ENCODE measurements at places on chromosomes 7 and 10.

DNA sequence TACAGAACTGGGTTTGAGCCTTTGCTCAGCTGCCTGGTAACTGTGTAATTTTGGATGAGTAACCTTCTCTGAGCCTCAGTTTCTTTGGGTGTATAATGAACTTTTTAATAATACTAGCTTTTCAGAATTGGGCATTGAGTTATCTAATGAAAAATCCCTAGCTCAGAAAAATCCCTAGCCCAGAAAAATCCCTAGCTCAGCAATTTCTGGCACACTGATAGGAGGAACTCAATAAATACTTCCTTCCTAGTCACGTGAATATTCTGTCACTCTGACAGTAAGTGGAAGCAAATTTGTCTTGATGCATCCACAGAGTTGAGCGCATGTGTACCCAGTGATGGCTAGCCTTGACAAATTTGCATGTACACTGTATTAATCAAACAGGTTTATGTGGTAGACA is 817.6 kb downstream of the XPNPEP1 start:
- DNase-seq, result no peak

DNA sequence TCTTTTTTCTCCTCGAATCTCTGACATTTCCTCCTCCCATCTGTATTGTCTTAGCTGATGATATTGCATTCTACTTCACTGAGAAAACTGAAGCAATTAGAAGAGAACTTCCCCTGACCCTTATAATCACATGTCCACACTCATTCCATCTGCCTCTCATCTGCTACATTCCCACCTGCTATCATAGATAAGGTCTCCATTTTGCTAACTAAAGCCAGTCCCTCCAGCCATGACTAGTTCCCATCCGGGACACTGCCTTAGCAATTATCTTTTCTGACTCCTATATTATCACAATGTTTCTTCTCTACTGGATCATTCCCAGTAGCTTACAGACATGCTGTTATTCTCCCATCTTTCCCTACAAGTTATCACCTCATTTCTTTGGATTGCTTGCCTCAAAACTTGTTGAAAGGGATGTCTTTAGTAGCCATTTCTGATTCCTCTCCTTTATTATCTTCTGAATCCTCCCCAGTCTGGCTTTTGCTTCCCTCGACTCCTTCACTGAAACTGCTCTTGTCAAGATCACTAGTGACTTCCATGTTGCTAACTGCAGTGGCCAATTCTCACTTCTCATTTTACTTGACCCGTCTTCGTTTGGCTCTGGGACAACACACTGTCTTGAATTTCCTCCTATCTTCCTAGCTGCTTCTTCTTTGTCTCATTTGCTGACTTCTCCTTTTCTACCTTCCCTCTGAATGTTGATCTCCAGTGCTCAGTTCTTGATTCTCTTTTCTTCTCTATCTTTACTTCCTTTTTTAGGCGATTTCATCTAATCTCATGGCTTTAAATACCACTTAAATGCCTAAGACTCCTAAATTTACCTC is 35.9 kb downstream of the FZD1 start:
- DNase-seq, result no peak

- DNase-seq, result no peak
Observed at GRCh38 chr7:91835091-91835825, 45.2 kb downstream of the MTERF1 start.

DNA sequence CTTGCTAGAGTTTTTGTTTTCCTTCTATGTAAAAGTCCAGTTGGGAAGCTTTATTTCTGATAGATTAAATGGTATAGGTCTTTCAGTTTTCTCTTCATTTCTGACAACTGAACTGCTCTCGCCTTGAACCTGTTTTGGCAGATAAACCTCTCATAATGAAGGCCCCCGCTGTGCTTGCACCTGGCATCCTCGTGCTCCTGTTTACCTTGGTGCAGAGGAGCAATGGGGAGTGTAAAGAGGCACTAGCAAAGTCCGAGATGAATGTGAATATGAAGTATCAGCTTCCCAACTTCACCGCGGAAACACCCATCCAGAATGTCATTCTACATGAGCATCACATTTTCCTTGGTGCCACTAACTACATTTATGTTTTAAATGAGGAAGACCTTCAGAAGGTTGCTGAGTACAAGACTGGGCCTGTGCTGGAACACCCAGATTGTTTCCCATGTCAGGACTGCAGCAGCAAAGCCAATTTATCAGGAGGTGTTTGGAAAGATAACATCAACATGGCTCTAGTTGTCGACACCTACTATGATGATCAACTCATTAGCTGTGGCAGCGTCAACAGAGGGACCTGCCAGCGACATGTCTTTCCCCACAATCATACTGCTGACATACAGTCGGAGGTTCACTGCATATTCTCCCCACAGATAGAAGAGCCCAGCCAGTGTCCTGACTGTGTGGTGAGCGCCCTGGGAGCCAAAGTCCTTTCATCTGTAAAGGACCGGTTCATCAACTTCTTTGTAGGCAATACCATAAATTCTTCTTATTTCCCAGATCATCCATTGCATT is 27.1 kb downstream of the MET start:
- no peak for DNase-seq

DNA sequence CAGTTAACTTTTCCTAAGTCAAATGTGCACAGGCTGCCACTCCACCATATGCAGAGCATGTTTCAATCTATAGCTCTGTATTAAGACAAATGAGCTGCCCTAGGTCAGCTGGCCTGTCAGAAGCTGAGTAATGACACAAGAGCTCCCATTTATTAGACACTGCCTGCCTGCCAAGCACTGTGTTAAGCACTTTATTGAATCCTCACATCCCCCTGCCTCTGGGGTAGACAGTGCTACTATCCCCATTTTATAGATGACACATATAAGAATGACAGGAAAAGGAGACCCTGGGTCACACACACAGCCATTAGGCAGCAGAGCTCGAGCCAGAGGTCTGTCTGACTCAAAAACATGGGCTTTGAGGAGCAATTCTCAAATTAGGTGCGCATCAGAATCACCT is 179.8 kb upstream of the PDE1C start:
- DNase-seq, result no peak

GRCh38 chr7:158865462-158865922 is 9.1 kb downstream of the DYNC2I1 start:
- no peak for DNase-seq

DNA sequence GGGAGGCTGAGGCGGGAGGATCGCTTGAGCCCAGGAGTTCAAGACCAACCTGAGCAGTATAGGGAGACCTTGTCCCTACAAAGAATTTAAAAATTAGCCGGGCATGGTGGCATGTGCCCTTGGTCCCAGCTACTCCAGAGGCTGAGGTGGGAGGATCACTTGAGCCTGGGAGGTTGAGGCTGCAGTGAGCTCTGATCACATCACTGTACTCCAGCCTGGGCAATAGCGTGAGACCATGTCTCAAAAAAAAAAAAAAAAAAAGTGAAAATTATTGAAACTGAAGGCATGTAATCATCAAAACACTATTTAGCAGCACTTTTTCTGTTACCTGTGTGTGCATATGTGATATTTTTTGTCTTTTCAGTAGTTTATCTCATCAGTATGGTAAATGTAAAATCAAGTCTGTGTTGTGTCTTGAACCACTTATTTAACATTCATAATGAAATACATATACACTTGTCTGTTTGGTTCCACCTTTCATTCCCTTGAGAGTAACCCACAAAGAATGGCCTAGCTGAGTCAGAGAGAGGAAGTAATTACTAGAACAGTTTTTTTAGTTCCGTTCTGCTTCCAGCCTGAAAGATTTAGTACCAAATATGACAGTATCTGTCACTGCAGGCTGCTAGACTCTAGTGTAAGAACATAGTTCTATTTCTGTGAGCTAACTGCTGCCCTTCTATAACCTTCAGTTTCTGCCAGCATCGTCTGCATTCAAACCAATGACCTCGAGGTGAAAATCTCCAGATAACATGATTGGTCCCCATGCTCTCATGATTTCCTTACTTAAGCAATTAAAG is 68.6 kb downstream of the MMRN2 start:
- DNase-seq, result no peak

DNA sequence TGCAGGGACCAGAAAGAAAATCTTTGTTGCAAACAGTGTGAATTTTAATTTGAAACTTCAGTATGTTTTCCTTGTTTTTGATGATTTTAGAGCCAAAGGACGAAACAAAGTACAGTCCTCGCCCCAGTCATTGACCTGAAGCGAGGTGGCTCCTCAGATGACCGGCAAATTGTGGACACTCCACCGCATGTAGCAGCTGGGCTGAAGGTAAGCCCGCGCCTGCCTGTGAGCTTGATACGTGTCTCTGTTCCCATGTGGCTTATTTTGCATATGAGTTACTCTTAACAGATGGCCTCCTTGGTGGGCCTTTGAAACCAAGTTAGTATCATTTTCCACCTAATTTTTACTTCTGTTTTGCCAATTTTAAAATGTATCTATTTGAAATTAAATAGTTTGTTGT is 12.3 kb downstream of the RBM17 start:
- DNase-seq, result no peak

DNA sequence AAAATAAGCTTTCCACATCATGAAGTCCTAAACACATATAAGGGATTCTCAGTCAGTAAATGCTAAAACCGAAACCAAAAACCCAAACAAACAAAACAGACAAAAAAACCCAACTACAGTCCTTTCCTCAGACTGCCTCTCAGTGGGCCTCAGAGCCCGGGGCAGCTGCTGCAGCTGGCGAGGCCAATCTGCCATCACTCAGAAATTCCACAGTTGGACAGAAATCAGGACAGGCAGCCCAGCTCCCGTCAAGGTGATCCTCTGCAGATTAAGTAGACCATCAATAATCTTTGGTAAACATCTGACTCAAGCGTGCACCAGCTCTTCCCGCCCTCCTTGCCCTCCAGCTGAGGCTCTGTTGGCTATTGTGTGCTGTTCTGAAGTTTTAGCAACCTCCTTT is 142.2 kb downstream of the ATXN7L1 start:
- DNase-seq, result no peak

GRCh38 chr7:90025771-90026170 is 128.5 kb upstream of the STEAP1 start:
- no peak for DNase-seq

GRCh38 chr10:50224330-50224952 is 26.9 kb downstream of the ASAH2 start:
- no peak for DNase-seq

DNA sequence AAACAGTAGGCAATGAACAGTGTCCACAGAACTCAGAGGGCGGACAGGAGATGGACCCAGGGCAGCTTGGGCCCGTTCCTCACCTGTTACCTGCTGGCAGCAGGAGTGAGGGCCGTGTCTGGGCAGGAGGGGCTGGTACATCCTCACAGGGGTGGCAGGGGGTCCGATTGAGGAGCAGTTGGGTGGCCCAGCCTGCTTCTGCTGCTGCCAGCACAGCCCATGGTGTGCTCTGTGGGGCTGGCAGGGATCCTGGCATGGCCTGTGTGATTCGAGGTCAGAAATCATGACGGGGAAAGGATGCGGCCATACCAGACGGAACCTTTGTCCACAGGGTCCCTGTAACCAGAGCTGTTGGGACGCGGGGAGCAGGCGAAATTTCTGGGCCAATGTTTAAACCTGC is 49.6 kb downstream of the INPP5A start:
- no peak for DNase-seq

DNA sequence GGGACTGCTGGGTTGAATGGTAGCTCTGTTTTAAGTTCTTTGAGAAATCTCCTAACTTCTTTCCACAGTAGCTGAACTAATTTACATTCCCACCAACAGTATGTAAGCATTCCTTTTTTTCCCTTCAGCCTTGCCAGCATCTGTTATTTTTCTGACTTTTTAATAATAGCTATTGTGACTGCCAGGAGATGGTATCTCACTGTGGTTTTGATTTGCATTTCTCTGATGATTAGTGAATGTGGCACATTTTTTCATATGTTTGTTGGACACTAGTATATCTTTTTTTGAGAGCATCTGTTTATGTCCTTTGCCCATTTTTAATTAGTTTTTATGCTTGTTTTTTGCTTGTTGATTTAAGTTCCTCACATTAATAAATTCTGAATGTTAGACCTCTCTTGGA is 990.8 kb downstream of the GATA3 start:
- no peak for DNase-seq

DNA sequence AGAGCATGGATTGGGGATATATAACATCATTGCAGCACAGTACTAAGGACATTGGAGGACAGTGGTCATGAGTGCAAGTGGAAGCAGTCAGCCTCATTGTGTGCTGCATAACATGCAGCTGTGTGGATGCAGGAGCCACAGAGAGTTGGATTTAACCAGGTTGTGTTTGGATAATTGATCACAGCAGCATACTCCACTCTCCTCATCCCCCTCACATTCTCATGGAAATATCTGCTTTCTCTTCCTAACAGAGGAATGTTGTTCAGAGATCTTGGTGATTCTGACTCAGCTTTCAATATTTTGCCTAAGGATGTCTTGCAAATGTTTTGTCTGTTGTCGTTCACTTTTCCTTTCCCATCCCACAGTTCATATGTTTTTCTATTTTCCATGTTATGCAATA is 31.8 kb upstream of the LSM8 start:
- DNase-seq, result no peak

DNA sequence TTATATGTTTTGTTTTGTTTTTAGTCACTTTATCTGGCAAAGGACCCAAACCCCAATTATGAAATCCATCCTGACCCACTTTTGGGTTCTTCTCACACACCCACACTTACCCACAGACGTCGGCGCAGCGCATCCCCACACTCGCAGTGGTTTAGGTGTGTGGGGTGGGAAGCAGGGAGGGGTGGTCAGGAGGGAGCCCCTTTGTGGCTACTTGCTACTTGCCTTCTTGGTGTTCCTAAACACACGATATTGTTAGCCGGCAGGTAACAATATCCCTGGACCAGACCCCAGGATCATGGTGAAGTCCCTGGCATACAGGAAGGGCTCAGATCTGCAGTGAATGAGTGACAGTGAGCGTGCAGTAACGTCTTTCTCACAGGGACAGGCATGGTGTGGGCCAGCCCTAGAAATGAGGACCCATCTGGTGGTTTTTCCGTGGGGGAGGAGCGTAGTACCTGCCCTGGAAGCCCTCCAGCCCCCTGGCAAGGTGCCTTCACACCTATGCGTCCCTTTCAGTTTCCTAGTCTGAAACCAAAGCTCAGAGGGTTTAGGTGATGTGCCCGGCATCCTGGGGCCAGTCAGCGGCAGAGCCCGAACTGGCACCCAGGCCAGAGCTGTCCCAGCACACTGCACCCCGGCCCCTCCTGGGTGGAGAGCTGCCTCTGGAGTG is 4.4 kb downstream of the SPOCK2 start:
- DNase-seq, result peak; percentile 57

DNA sequence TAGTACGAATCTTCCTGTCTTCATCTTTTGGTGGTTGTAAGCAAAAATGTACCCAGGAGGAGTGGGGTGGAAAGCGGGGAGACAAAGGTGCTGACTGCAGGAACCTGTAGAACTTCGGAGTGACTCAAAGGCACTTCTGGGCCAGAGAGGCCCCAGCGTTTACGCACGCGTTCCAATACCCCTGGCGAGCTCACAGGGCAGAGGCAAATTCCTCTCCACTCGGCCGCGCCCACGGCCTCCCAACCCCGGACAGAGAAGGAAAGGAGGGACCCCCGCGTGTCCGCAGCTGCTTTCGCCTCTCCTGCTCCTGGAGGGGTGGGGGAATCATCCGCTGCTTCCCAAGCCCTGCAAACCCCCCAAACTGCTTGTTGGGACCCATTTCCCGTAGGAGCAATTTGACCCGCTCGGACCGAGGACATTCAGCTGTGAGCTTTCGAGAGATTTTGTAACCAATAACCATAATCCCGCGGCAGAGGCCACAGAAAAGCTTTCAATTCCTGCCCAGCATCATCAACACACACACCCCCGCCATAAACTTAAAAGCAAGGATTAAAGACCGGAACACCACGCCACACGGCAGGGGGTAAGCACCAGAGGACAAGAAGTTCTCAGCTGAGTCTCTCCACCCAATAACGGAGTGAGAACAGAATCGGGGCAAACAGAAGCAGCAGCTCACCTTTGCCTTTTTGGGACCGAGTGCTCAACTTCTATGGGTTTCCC is 2.3 kb downstream of the IGF2BP3 start:
- no peak for DNase-seq

- DNase-seq, result no peak
Observed at GRCh38 chr7:48760528-48761265, 163.7 kb upstream of the CDC14C start.
